Stimulated activated CD8-positive, alpha-beta memory T cell treated with anti-CD3 and anti-CD28 coated beads, Interleukin-7, amount 100 ng/mL, for 1 hour (primary cell): ENCODE measurements at places on chromosomes 3 and 15.

DNA sequence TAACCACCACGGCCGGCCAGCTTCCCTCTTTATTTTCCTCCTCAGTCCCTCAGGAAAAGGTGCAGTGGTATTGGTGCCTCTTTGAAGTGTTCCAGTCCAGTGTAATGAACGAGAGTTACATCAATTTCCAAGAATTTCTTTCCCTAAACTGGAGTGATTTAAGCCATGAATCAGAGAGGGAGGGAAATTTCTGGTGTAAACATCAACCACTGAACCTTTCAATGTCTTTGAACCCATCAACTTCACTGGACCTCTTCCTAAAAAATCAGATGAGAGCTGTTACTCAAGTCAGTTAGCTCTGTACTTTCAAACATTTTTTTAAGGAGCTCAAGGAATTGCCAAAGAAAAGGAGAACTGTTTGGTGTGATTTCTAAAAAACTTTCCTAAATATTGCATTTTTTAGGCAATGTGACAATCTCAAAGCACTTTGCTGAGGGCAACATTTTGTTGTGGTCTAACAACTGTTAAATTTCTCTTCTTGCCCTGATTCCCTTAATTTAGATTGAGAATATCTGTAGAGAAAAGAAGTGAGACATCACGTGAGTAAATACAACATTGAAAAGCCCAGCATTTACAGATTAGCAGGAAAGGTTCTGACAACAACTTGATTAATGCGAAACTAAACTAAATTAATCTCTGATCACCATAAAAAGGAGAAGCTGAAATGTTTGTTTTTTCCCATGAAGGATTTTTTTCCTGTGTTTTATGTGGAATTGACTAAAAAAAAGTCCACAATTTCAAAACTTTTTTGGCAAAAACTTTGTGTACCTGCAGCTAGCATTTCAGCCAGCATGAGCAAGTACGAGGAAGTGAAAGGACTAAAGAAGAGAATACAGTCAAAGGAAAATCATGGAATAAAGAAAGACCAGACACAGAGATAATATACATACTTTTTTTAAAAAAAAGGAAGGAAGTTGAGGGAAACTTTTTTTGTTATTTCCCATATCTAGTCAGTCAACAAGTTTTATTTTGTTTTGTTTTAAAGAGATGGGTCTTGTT, 9.1 kb upstream of the DAZL start:
- DNase-seq = no peak

DNA sequence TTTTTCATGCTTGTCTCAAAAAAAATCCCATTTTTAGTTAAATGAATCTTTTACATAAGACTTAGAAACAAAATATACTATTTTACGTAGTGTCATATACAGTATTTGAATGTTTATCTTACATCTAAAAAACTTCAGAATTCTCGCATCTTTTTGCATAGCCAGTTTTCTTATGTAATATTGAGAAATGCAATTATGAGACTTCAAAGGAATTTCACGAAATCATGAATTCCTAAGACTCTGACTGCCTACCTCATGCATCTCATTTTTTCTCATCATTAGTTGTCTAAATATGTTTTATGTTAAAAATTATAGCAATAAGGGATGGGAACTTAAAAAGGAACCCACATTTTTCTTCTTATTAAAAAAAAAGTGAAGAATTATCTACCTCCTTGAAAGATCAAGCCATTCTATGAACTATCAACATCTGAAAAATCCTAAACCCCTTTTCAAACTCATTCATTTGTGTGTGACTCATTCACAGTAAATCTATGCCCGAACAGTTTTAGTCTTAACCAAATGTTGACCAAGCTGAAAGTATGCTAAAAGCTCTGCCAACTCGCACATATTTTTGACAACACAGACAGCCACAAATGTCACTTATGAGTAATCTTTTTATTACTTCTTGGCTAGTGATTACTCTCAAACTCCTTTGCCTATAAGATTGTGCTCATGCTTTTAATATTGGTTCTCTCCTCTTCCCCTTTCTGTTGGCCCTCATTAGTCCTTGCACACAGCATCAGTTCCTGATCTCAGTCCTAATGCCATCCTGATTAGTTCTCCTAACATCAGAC, 115.9 kb downstream of the DCLK3 start:
- DNase-seq = no peak

DNA sequence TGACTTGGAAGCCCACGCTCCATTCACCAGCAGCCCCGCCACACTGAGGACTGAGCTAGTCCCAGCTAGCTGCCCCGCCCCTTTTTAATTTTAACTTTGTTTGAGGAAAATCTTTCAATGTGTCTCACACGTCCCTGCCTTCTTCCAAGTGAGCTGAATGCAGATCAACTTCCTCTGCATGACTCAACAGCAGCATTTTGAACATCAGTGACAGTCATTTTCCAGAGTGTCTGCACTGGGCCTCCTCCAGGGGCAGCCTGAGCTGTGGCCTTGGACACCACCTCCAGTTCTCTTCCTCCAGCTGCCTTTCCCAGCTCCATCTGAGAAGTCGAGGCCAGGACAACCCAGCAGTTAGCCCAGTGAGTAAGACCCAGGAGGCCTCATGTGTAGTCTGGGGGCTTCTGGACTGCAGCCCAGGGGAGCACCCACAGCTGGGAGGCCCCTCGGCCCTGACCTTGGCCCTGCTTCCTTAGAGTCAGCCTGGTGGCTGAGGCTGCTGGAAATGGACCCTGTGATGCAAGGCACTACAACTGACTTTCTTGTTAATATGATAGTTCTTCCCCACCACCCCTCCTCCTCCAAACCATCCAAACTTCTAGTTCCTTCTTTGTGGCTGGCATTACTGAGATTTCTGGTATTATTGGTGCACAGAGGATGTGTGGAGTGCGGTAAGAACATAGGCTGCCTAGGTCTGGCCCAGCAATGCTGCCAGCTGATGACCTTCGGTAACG, 21.4 kb upstream of the ESYT3 start:
- DNase-seq = no peak

DNA sequence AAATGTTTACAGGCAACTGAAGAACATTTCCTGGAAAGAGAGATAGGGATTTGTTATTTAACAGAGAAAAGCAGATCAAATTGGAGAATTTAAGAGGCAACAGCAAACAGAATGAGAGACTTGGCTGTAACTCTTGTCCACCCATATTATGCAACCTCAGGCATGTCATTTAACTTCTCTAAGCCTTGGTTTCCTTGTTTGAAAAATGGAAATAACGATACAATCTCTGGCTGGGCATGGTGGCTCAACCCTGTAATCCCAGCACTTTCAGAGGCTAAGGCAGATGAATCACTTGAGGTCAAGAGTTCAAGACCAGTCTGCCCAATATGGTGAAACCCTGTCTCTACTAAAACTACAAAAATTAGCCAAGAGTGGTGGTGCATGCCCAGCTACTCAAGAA, 23.7 kb downstream of the ARRDC4 start:
- no peak for DNase-seq

GRCh38 chr15:66906668-66907614, 158.5 kb upstream of the SMAD3 start:
- no peak for DNase-seq

- DNase-seq = no peak
Observed at GRCh38 chr15:88621789-88622604, 857 bp downstream of the AEN start.

- DNase-seq = no peak
Observed at GRCh38 chr15:53116169-53116568, 326.0 kb upstream of the ONECUT1 start.

GRCh38 chr3:20307383-20307782, 121.4 kb upstream of the SGO1 start:
- DNase-seq = no peak

- no peak for DNase-seq
Observed at GRCh38 chr15:70245932-70246622, 148.4 kb upstream of the TLE3 start.

GRCh38 chr3:16103472-16103871, 71.0 kb upstream of the GALNT15 start:
- no peak for DNase-seq

- no peak for DNase-seq
Observed at GRCh38 chr3:45435961-45436360, 47.6 kb downstream of the LARS2 start.
